ENCODE measurements at places on chromosomes 4 and X.

DNA sequence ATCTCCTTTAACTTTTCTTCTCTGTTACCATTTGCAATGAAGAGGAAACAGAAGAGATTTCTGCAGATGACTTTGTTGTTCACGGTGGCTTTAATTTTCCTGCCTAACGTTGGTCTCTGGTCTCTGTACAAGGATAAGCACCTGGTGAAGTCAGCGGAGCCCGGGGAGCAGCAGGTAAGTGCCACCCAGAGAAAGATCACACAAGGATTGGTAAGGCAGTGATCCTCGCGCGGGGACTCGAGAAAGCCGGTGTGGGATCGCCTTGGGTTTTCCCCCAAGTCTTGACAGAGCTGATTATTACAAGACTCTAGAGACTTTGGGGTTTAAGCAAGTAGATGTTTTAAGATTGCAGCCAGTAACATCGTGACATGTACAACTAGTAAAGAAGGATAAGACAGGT, 1.3 kb downstream of the GALNTL6 start:
- no peak for DNase-seq

DNA sequence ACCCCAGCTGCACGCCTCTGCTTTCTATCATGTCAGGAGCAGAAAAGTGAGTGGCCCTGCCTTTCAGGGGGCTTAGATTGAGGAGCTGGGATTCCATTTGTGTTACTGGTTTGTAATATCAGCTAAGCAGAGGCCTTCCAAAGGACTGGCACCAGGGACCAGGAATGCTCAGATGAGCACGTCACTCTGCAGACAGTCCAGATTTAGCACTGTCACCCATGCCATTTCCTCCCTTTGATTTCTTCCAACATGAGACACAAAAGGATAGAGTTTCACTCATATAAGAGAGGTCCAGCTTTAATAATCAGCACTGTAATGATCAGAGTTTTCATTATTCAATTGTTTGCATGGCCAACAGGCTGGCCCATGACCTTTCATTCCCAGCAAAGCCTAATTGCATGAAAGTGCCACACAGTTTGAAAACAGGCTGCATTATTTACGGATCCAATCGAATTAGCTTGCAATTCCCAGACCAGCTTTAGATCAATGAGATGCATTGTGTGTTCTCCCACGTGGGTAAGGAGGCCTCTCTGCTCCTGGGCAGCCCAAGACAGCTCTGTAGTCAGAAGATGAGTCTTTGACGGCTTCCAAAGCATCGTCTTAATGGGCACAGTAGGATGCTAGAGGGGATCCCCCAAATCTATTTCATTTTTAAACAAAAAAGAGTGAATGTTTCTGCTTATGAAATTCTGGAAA, 9.8 kb upstream of the SLC2A9 start:
- DNase-seq, result no peak

- no peak for DNase-seq
Observed at GRCh38 chrX:2643880-2644279, 47.2 kb upstream of the CD99 start.

- no peak for DNase-seq
Observed at GRCh38 chr4:162793571-162793970, 373.1 kb downstream of the NAF1 start.

GRCh38 chrX:53715346-53715924, 28.9 kb upstream of the HUWE1 start:
- no peak for DNase-seq

DNA sequence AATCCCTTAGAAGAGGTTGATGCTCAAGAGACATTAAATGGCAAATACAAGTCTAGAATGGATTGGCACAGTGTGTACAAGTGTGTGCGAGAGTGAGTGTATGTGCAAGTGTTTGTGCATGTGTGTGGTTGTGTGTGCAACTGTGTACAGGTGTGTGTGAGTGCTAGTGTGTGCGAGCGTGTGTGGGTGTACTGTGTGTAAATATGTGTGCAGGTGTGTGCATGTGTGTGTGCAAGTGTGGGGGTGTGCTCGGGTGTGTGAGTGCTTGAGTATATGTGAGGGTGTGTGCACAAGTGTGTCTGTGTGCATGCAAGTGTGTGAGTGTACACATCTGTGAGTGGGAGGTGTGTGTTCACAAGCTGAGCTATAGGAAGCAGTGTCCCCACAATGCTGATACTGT, 5.9 kb downstream of the TREX2 start:
- DNase-seq, result no peak

DNA sequence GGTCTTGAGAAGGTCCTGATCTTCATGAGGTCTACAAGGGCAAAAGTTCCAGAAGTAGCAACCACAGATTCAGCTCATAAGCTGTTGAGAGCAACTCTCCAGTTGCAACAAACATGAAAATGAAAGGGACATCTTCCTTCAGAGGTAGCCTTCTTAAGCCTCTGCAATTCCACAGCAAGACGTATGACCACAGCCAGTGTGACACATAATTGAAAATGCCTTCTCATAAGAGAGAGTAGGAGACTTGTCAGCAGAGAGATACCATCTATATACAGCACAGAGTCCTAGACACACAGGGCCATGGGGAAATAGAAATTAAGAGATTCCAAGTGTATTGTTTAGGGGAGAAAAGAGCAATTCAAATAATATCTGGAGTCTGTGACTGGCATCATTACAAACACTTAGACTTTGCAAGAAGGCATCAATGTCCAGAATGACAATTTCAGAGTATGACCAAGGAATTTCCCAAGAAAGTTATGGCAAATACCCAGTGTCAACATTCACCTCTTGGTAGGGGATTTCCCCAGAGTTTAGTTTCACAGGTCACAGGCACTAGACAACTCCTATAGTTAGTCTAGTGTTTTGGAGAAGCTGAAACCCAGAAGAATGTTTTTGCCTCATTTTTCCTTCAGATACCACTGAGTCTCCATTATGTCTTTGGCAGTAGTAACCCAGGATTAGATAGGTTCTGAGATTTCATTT, 340.3 kb downstream of the ZNF674 start:
- no peak for DNase-seq

DNA sequence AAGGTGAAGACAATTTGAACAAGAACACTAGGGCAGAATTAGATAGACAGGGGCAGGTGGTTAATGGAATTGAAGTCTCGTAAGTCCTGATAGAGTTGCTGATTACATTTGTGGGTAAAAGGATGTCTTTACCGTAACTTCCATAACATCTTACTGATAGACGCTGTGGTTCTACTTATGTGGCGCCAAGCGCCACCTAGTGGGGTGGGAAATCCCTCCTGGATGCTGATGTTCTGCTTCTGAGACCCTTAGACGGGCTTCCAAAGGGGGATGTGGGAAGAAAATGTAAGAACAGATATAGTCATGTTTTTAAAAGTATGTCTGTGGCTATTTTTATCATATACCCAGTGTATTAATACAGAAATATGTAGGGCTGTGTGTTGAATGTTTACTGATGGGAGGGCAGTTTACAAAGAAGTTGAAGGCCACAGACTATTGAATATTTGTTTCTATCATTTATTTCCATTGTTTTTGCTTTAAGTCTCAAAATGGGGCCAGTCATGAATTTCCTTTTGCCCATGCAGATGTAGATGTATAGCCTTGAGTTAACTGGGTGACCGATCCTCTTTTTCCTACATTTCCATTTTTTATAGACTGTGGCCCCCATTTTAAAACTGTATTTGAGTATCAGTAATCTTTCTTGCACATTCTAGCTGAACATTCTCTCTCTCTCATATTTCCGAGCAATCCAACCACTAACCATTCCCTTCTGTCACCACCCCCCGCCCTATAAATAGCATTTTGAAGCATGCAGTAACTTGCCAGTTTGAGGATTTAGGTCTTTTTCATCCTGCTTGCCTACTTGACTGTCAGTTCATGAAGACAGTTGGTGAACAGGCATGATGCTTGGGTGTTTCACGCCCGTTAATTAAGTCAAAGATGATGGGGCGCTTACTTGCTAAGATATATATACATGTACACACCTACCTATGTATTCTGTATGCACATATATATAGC, 12.1 kb upstream of the TLR8 start:
- DNase-seq, result peak; percentile 11
